Stimulated activated CD8-positive, alpha-beta memory T cell treated with anti-CD3 and anti-CD28 coated beads, Interleukin-15, amount 100 ng/mL, for 4 hours (primary cell): ENCODE measurements at places on chromosomes 13 and 19.

DNA sequence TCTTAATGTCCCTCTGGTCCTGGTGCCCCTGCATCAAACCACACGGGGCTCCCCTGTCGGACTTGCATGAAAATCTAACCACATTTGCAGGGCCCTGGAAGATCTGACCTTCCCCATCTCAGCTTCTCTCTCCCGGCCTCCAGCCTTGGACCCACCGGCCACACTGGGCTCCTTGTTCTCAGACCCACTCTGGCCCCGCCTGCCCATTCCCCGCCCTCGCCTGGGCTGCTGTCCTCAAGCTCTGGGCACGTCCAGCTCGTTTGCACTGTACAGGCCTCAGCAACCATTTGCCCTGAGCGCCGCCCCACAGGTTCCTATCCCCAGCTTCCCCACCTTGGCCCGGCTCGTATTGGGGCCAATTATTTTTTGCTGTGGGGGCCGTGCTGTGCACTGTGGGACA lies 10.5 kb downstream of the MYO9B start:
- DNase-seq: no peak

GRCh38 chr19:11680689-11681302 lies 58.0 kb downstream of the ZNF823 start:
- DNase-seq: no peak

DNA sequence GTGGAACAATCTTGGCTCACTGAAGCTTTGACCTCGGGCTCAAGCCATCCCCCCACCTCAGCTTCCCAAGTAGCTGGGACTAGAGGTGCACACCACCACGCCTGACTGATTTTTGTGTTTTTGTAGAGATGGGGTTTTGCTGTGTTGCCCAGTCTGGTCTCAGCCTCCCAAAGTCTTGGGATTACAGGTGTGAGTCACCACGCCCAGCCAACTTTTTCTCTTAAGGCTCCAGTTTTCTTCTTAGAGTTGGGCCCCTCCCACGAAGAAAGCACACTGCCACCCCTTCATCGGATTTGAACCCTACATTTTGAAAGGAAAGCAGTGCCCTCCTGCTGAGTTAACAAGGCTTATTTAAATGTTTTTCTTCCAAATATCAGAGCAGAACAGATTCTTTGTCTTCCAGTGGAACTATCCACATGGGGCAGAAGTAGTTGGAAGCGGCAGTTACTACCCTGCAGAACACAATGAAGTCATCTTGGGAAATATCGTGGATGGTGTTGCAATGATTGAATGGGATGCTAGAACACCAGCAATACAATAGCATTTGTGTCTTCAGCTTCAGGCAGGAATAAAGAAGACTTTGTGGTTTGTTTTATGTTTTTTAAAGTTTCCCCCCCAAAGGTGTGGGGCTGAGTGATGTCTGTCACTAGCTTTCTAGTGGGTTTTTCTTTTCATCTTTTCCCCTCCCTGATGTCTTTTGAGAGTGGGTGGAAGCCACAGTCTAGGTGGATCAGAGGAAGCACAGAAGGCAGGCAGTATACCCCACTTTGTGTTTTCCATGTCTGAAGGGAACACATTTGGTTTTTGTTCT lies 8.9 kb downstream of the ACTN4 start:
- DNase-seq: no peak

DNA sequence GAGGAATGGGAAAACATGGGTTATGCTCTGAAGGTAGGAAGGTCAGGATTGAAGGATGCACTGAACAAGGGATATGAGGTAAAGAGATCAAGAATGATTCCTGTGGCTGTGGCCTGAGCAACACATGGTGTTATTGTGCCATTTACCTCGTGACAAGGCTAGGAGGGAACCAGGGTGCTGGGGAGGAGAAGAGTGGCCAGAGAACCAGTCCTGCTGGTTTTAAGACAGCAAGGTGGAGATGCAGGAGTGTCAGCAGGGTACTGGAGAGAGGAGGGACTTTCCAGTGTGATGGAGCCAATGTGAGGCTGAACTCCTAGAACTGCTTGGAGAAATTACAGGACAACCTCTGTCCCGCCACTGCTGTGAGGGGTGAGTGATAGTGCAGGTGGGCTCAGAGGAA lies 282.4 kb downstream of the MYO16 start:
- DNase-seq: no peak

GRCh38 chr13:34035676-34036325 lies 217.9 kb downstream of the RFC3 start:
- DNase-seq: no peak

GRCh38 chr13:113579686-113580085 lies 4.9 kb upstream of the TFDP1 start:
- DNase-seq: no peak
